ENCODE measurements at places on chromosomes 11 and 22.
A peak's percentile ranks its signal among the peaks of the same experiment; 100 is the strongest.

DNA sequence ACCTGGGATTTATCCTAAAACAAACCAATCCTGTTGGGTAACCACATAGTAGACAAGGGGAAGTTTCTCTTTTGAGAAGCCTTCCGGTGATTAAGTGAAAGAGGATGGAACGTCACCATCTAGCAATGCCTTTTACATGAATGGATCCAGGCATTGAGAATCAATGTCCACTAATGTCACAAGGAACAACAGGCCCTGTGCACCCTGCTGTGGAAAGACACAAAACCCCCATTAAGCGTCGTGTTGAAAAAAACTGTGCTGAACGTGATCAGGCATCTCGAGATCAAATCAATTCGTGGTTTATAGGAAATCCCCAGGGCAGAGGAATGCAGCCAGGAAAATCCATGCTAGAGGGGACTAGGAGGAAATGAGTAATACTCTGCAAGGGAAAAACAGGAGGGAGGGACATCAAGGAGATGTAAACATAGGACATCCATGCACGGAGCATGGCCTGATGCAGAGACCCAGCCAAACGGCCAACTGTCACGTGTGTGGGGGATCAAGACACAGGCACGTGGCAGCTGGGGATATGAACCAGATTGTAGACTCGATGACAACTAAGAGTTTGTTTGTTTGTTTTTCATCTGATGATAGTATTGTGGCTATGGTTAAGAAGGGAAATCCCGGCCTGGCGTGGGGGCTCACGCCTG, 38.6 kb upstream of the CARS1 start:
- H3K27ac ChIP-seq: peak overlapping the region; percentile 67
- H3K36me3 ChIP-seq: no peaks in the 10 kb centered on the region
- peaks cover 22% of the 10 kb centered on the region for H3K4me1 ChIP-seq
- no peaks in the 10 kb centered on the region for H3K27me3 ChIP-seq
- DNase-seq: no peak

DNA sequence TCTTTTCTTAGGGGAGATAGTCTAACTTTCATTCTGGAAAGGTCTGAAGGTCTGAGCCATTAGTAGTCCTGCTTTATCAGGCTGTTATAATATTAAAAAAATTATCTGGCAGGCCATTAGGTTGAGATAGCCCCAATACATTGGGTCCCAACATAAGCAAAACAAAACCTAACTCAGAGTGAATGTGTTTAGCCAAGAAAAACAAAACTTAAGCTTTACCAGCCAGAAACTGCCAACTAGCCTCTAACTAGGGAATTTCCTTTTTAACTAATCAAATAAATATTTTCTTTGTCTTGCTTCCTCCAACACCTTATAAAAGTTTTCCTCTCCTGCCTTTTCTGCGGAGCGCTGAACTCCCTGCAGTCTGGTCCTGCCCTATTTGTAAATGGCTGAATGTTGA, 1137.7 kb upstream of the CNTN5 start:
- no peak overlapping the region for H3K4me3 ChIP-seq
- H3K4me1 ChIP-seq: no peaks in the 10 kb centered on the region
- no peaks in the 10 kb centered on the region for H3K27me3 ChIP-seq
- DNase-seq: no peak
- H3K27ac ChIP-seq: no peak overlapping the region

DNA sequence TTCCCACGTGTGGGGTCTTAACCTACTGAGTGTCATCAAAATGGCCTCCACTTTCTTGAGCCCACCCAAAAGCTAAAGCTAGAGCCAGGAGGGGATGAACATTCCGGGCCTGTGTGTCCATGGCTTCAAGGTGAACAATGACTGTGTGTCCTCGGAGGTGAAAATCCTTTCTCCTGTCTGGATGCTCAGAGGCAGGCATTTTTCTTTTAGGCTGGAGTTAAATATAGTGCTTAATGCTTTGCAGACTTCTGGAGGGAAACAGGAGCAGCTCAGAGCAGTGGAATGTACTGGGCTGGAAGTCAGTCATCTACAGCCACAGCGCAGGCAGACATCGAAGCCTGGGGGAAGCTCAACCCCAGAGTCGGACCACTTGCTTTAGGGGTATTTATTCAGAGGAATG, 68.6 kb upstream of the TMEM45B start:
- DNase-seq: no peak
- H3K27me3 ChIP-seq: no peaks in the 10 kb centered on the region
- H3K4me1 ChIP-seq: peaks cover 7% of the 10 kb centered on the region
- no peaks in the 10 kb centered on the region for H3K36me3 ChIP-seq
- H3K27ac ChIP-seq: no peak overlapping the region

- no peak overlapping the region for H3K4me3 ChIP-seq
- no peaks in the 10 kb centered on the region for H3K27me3 ChIP-seq
- no peak for DNase-seq
- H3K27ac ChIP-seq: no peak overlapping the region
Observed at GRCh38 chr11:35746356-35747153, 84.0 kb downstream of the TRIM44 start.

- H3K36me3 ChIP-seq: no peaks in the 10 kb centered on the region
- no peaks in the 10 kb centered on the region for H3K4me1 ChIP-seq
- no peak overlapping the region for H3K27ac ChIP-seq
- no peak for DNase-seq
- no peak overlapping the region for H3K4me3 ChIP-seq
- H3K27me3 ChIP-seq: no peaks in the 10 kb centered on the region
Observed at GRCh38 chr11:36398231-36398953, 102.3 kb downstream of the PRR5L start.

DNA sequence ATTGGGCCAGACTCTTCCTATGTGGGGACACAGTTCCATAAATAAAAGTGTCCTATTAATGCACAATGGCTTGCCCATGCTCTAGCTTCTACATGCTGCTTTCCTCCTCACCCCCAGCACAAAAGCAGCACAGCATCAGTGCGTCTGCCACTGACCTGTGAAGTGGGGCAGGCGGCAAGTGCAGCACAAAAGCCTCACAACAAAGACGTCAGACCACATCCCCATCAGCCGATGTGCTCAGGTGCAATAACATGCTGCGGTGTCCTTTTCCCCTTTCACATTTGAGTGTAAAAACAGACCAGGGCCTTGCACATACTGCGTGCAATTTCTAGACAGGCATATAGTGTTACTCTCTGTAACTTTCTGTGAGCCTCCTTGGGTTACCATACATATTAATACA, 12.8 kb downstream of the DKK3 start:
- H3K4me3 ChIP-seq: no peak overlapping the region
- H3K36me3 ChIP-seq: no peaks in the 10 kb centered on the region
- no peak for DNase-seq
- H3K27ac ChIP-seq: no peak overlapping the region
- peaks cover 31% of the 10 kb centered on the region for H3K4me1 ChIP-seq

DNA sequence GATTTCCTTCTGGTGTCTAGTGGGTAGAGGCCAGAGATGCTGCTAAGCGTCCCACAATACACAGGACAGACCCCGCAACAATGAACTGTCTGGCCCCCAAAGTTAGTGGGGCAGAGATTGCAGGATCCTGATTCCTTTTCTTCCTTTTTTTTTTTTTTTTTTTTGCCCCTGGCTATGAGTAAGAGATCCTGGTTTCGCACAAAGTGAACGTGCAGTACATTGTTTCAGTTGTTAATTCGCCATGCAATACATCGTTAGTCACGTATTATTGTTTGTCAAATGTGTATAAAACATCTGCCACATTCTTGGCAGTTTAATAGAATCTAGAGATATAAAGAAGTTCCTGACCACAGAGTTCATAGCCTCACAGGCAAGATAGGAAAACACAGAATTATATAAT, 20.2 kb downstream of the ST3GAL4 start:
- peaks cover 3% of the 10 kb centered on the region for H3K4me1 ChIP-seq
- H3K27me3 ChIP-seq: no peaks in the 10 kb centered on the region
- no peak overlapping the region for H3K27ac ChIP-seq
- H3K4me3 ChIP-seq: no peak overlapping the region
- no peak for DNase-seq

DNA sequence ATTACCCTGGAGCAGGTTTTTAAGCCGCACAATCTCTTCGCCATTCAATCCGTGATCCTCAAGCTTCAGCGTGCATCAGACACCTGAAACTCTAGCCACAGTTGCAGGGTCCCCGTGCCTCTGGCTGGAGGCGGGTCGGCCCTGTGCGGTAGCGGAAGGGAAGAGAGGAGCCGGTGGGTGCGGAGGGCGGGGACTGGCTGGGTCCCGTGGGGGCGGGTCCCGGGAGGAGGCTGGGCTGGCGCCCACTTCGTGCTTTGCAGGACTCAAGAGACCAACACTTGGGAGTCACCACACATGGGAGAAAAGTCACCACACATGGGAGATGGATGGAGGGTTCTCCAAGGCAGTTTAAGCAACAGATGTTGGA, 772 bp downstream of the C22orf15 start:
- H3K4me1 ChIP-seq: peaks cover 39% of the 10 kb centered on the region
- no peak for DNase-seq
- H3K27ac ChIP-seq: no peak overlapping the region

GRCh38 chr11:131311776-131312514, 58.5 kb upstream of the NTM start:
- no peak for DNase-seq
- no peaks in the 10 kb centered on the region for H3K4me1 ChIP-seq
- H3K36me3 ChIP-seq: no peaks in the 10 kb centered on the region
- H3K27ac ChIP-seq: no peak overlapping the region

- no peak overlapping the region for H3K27ac ChIP-seq
- H3K36me3 ChIP-seq: no peaks in the 10 kb centered on the region
- H3K4me3 ChIP-seq: no peak overlapping the region
- H3K4me1 ChIP-seq: no peaks in the 10 kb centered on the region
Observed at GRCh38 chr22:48740731-48741405, 1086.8 kb downstream of the BRD1 start.

- H3K27me3 ChIP-seq: no peaks in the 10 kb centered on the region
- DNase-seq: no peak
- peaks cover 4% of the 10 kb centered on the region for H3K4me1 ChIP-seq
- no peaks in the 10 kb centered on the region for H3K36me3 ChIP-seq
Observed at GRCh38 chr11:125211191-125211947, 46.8 kb downstream of the PKNOX2 start.

GRCh38 chr11:12677131-12677530, 2.9 kb downstream of the TEAD1 start:
- peak overlapping the region; percentile 8 for H3K4me3 ChIP-seq
- peak overlapping the region; percentile 93 for H3K27ac ChIP-seq
- H3K36me3 ChIP-seq: no peaks in the 10 kb centered on the region
- no peak for DNase-seq
- H3K4me1 ChIP-seq: peaks cover 67% of the 10 kb centered on the region
- H3K27me3 ChIP-seq: no peaks in the 10 kb centered on the region

- H3K4me3 ChIP-seq: no peak overlapping the region
- DNase-seq: no peak
- no peaks in the 10 kb centered on the region for H3K36me3 ChIP-seq
- no peaks in the 10 kb centered on the region for H3K27me3 ChIP-seq
Observed at GRCh38 chr11:1502168-1502953, 15.8 kb upstream of the MOB2 start.

DNA sequence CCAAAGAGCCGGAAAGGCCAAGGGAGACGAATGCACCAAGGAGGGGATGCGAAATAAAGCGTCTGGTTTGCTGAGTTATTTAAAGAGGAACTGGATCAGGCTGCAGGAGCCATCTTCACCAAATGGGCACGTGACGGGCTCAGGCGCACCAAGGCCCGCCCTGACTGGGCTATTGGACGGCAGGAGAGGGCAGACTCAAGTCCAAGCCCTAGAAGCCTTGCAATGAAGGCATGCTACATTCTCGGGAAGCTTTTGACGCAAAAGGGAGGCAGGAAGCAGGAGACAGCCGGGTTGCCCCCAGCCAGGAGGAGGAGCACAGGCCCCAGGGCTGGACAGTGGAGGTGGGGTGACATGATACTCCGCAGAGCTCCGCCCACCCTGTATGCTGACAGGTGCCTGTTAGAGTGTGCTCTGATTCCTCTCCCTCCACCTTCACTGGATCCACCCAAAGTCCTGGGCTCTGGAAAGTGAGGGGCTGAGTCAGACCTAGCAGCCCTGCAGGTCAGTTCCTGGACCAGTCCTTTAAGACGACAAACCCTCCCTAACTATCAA, 41.5 kb upstream of the BID start:
- no peak overlapping the region for H3K4me3 ChIP-seq
- DNase-seq: no peak
- H3K27ac ChIP-seq: no peak overlapping the region
- H3K4me1 ChIP-seq: no peaks in the 10 kb centered on the region
- no peaks in the 10 kb centered on the region for H3K36me3 ChIP-seq

- no peak overlapping the region for H3K4me3 ChIP-seq
- H3K4me1 ChIP-seq: no peaks in the 10 kb centered on the region
- no peaks in the 10 kb centered on the region for H3K36me3 ChIP-seq
- DNase-seq: no peak
- no peak overlapping the region for H3K27ac ChIP-seq
- H3K27me3 ChIP-seq: no peaks in the 10 kb centered on the region
Observed at GRCh38 chr11:34869425-34869824, 46.8 kb downstream of the APIP start.

- peaks cover 45% of the 10 kb centered on the region for H3K4me1 ChIP-seq
- peak overlapping the region; percentile 96 for H3K27ac ChIP-seq
- no peaks in the 10 kb centered on the region for H3K36me3 ChIP-seq
- peak overlapping the region; percentile 92 for H3K4me3 ChIP-seq
- no peaks in the 10 kb centered on the region for H3K27me3 ChIP-seq
Observed at GRCh38 chr11:94768602-94769541, 716 bp downstream of the AMOTL1 start.

DNA sequence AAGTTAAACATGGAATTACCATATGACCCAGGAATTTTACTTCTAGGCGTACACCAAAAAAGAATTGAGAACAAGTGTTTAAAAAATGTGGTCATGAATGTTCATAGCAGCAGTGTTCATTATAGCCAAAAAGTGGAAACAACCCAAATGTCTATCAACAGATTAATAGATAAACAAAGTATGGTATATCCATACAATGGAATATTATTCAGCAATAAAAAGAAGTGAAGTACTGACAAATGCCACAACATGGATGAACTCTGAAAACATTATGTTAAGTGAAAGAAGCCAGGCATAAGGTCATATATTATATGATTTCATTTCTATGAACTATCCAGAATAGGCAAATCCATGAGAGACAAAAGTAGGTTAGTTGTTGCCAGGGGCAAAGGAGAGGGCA, 141.7 kb upstream of the NAV2 start:
- no peaks in the 10 kb centered on the region for H3K36me3 ChIP-seq
- DNase-seq: no peak
- H3K4me1 ChIP-seq: no peaks in the 10 kb centered on the region

DNA sequence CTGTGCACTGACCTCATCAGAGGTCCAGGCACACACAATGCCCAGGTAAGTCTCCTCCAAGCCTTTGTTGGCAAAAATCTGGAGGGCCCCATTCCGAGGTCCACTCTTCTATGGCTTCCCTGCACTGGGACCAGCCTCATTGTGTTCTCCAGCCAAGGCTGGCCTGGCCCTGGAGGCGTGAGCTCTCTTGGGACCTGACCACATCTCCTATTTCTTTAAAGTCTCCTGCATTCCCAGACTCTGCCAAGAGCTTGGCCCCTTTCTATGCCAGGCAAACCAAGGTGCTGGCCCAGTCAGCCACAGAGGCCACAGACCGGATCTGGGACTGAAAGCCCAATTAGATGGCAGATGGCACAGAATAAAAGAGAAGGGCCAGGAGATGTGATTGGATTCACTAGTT, 55.1 kb downstream of the C11orf58 start:
- H3K27me3 ChIP-seq: no peaks in the 10 kb centered on the region
- H3K4me3 ChIP-seq: no peak overlapping the region
- no peaks in the 10 kb centered on the region for H3K36me3 ChIP-seq

Data from vagina (tissue), 2 donors.